ENCODE measurements at places on chromosomes 16 and 17.

DNA sequence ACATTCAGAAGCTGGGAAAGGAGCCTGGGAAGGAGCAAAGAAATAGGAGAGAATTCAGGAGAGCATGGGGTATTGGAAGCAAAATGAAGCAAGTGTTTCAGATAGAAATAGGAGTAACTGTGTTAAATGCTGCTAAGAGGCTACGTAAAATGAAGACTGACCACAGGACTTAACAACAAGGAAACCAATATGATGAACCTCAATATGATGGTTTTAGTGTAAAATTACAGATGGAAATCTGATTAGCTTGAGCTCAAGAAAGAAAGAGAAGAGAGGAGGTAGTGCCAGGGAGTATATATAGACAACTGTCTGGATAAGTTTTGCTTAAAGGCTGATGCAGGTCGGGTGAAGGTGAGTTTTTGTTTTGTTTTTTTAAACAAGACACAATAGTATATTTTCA lies 92.2 kb downstream of the HELZ start:
- DNase-seq = no peak

- DNase-seq = no peak
These were observed 76.4 kb upstream of the C17orf78 start for GRCh38 chr17:37299257-37299980.

DNA sequence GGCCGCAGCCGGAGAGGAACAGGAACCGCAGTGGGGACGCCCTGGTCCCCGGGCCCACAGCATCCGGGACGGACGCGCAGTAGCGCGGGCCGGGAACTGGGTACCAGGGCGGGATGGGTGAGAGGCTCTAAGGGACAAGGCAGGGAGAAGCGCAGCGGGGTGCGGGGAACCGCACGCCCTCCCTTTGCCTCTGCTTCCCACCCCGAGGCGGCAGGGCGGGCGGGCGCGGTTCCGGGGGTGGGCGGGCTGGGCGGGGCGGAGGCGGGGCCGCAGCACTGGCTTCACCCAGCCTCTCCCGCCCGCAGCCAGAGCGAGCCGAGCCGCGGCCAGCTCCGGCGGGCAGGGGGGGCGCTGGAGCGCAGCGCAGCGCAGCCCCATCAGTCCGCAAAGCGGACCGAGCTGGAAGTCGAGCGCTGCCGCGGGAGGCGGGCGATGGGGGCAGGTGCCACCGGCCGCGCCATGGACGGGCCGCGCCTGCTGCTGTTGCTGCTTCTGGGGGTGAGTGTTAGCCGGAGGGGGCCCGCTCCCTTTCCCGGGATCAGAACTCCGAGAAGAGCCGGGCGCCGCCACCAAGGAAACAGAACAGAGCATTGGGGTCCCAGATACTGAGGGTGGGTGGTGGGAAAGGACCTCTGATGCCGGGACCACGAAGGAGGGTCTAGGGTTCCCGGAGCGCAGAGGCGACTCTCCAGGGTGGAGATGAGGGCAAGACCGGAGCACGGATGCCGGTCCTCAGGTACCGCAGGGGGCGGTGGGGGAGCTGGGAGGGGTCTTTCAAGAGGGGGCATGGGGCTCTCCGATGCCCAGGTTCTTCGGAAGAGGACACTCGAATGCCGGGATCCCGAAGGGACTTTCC lies at the start of gene NGFR:
Gene NGFR (plus strand): TSS at position 308 of the 856 bp plus-strand sequence. CDS start 125 bp downstream, at position 433.
- peak; percentile 55 for DNase-seq

- DNase-seq = no peak
These were observed 117.9 kb upstream of the MPHOSPH6 start for GRCh38 chr16:82287937-82288336.

- no peak for DNase-seq
These were observed 13.4 kb downstream of the ITGAL start for GRCh38 chr16:30485818-30486436.

DNA sequence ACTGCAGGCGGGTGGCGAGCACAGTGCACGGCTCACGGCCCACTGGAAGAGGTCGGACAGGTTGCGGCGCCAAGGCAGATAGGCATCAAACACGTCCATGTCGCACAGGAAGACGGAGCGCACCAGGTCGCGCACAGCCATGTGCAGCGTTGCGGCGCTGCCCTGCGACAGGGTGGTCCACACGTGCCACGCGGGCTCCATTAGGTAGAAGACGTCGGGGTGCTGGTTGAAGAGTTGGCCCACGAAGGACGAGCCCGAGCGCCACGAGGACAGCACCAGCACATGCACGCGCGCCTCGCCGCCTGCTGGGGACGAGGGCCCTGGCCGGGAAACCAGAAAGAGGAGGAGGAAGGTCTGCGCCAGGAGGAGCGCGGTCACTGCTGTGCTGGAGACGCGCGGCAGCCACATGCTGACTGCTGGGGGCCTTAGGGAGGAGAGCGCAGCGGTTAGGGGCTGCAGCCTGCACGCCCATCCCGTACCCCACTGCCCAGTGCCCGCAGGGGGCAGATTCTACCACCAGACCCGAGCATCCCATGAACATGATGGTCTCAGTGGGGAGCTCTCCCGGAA lies 15.0 kb upstream of the TMEM170A start:
- DNase-seq = no peak

- no peak for DNase-seq
These were observed 1.0 kb upstream of the SOX8 start for GRCh38 chr16:980595-980854.

- DNase-seq = peak; percentile 49
These were observed 874 bp downstream of the CMTM3 start for GRCh38 chr16:66605177-66605978.

DNA sequence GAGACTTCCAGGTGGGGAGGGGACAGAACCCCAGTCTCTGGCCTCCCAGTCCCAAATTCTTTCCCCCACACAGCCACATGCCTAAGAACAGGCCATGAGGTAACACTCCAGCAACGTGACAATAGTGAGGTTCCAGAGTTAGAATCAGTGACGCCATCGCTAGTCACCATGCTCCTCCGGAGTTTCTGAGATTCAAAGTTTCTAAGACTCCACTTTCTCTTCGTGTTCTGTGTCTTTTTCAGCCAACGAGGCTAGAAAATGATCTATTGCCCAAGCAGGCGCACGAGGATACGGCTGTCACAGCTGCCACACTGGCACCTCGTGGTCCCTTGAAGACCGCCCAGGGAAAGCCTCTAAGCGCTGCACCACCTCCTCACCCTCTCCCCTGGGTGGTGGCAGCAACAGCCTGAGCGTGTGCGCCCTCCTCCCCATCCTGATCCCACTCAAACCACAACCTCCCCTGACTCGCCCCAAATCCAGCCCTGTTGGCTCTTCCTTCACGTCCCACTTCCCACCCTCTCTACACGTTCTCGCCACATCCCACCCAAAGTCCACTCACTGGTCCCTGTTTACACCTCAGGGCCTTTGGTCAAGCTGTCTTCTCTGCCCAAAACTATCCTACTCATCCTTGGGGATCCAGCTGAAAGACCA lies 1.0 kb downstream of the MCRIP1 start:
- DNase-seq = peak; percentile 66

DNA sequence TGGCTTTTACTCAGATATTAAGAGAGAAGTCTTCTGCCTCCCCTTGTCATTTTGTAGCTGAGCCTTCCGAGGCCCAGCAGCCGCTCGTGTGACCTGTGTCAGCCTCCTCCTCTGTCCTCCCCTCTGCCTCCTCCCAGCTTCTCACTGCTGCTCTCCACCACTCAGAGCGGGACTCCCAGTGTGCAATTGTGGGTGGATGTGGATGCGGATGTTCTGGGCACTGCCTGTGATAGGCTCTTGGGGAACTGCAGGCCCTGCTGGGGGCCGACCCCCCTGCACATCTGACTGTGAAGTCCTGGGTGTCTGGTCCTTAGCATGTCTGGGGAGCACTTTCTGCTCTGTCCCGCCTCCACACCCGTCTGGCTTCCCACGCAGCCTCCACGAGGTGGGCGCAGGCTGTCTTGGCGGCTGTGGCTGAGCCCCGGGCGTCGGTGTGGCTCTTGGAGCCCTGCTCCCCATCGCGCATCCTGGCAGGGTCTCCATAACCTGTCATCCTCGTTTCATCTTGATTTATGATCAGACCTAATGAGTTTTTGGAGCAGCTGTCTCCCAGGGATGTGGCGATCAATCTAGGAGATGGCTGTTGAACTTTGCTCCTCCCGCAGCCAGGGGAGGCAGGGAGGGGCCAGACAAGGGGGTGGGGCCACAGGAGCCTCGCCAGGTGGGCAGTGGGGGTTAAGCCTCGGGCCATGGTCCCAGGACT lies 28.1 kb downstream of the GRIN2C start:
- no peak for DNase-seq

DNA sequence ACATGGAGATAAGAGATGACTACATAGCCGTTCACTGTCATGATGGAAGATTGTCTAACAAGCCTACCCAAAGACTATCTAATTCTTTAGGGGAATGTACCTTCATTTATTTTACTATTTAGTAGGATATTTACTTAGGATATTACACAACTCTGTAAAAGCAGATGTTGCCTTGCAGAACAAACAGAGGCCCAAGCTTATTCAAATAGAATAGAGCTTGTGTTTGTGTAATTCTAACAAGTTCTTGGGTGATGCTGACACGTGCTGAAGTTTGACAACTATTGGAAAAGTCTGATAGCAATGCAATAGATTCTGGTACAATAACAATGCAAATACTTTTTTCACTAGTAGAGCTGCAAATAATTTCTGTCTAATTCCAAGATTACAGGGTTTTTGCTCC lies 447.6 kb downstream of the TOX3 start:
- DNase-seq = no peak

DNA sequence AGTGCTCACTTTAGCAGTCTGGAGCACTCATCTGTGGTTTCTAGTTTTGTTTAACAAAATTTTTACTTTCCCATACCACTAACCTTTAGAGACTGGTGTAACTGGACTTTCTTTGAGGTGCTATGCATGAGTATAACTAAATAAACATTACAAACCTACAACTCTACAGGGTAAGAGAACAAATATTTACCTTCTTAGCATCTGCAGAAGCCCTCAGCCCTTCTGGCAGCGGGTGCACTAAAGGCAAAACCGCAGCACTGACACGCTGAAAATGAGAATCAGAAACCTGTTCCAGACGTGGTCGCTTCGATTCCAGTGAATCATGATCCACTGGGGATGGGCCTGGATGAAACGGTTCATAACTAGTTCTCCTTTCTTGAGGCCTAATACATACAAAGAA lies 43.7 kb downstream of the NCOR1 start:
- no peak for DNase-seq

DNA sequence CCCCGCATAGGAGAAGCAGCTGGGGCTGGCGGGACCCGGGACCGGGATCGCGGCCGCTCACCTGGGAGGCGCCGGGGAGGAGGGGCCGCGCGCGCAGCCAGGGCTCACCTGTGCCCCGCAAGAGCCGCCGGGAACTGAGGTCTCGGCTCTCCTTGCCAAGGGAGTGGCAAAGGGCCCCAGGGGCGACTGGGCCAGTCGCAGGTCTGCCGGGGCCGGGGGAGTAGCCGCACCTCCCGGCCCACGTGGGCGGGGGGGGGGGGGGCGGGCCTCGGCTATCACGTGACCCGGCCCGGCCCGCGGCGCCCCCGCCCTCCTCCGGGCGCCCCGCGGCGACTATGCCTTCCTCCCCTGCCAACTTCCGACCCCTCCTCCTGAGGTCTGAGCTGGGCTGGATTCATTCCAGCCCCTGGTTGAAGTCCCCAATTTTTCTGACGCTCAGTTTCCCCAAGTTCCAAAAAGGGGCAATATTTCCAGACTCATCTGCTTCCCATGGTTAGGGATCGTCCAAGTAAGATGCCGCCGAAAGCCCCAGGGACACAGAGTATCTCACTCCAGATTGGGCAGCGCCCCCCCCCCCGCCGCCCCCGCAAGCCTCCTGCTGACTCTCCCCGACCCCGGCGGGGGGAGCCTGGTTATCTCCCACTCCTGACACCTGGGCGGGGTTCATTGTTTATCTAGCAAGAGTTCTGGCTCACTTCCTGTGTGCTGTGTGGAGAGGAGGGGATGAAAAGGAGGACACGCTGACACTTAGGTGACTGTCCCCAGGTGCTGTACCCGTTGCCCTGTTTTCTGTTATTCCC lies at the start of gene TMC6:
Gene TMC6 (minus strand): TSS at position 205 of the 800 bp plus-strand sequence. CDS start 1,923 bp downstream, outside the sequence.
- DNase-seq = peak; percentile 66

GRCh38 chr17:1024076-1024475 lies 27.1 kb downstream of the TIMM22 start:
- no peak for DNase-seq

DNA sequence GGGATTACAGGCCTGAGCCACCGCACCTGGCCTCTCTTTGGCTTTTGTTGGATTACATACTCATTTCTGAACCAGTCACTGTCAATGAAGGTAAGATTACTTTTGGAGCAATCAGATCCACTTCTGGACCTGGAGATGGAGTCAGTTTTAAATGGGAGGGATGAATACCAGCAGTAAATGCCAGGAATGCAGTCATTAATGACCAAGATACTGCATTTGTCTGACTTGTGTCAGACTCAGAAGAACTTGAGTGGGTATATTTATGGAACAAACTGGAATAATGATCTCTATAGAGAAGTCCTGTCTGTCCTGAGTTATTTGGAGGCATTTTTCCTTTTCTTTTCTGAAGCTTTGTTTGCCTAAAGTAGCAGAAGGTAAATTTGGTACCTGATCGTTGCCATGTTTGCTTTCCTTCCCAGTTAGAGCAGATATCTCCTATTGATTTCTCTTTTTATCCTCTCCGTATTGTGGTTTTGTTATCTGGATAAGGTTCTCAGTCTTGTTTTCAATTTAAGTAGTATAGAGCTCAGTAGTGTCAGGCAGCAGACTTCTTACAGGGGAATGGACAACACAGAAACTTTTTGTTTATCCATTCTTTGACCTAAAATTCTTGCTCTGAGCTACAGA lies 10.7 kb downstream of the NLK start:
- no peak for DNase-seq

DNA sequence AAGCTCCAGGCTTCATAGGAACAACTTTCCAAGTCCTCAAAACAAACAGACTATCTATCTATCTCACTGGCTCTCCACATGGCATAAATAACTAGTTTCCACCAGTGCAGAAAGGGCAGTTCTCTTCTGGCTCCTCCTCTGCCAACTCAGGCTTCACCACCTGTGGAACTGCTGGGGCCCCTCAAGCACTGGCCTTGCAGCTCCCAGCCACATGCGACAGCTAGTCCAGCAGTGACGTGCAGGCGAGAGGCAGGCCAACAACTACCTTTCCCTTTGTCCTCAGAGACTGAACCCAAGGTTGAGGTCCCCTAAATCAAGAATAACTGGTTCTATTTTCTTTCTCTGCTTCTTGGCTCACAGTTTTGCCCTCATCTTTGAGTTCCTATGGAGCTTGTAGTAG lies 137.6 kb downstream of the AATF start:
- DNase-seq = no peak

DNA sequence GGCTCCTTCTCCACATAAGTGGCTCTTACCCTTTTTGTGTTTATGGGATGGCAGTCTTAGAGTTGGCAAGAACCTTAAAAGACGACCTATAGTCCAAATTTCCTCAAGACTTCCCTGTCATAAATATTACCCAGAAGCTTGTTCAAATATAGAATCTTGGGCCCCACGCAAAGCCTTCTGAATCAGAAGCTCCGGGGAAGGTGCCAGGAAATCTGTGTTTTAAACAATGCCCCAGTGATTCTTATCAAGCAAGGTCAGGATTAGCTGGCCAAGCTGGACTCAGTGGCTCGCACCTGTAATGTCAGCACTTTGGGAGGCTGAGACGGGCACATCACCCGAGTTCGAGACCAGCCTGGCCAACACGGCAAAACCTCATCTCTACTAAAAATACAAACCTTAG lies 85.7 kb downstream of the TIMM22 start:
- DNase-seq = no peak
